ENCODE measurements at places on chromosomes 11 and 22.

GRCh38 chr11:102749101-102749722, 24.5 kb upstream of the MMP8 start:
- no peak for DNase-seq

- no peak for DNase-seq
Measured at GRCh38 chr11:78902771-78903507, 328.3 kb upstream of the NARS2 start.

DNA sequence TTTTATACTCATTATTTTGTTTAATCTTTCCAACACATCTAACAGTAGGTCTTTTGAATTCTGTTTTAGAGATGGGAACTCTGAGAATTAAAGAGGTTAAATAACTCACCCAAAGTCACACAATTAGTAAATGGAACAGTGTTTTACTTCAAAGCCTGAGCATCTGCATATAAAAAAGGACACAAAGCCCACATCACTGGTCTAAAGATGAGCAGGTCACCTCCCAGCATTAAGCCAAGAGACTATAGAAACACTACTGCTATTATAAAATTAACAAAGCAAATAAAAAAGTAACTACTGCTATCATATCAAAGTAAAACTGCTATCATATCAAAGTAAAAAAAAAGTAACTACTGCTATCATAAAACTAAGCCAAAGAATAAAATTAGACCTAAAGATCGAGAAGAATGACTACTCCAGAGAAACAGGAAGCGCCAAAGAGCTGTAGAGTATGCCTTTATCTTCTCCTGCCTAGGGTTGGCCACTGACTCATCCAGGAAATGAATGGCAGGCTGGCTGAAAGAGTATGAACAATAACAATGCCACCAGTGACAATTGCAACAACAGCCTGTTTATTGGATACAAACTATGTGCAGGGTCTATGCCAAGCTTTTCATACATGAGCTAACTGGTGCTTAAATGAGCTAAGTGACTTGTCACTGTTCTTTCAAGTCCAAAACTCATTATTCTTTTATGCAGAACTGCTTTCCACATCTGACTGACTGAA, 1153.0 kb upstream of the TENM4 start:
- DNase-seq: peak; percentile 20

GRCh38 chr11:17391493-17392355, 3.3 kb upstream of the KCNJ11 start:
- DNase-seq: no peak

GRCh38 chr11:46050662-46051061, 70.6 kb downstream of the PHF21A start:
- no peak for DNase-seq

GRCh38 chr11:114398303-114398920, 1.9 kb downstream of the C11orf71 start:
- no peak for DNase-seq

DNA sequence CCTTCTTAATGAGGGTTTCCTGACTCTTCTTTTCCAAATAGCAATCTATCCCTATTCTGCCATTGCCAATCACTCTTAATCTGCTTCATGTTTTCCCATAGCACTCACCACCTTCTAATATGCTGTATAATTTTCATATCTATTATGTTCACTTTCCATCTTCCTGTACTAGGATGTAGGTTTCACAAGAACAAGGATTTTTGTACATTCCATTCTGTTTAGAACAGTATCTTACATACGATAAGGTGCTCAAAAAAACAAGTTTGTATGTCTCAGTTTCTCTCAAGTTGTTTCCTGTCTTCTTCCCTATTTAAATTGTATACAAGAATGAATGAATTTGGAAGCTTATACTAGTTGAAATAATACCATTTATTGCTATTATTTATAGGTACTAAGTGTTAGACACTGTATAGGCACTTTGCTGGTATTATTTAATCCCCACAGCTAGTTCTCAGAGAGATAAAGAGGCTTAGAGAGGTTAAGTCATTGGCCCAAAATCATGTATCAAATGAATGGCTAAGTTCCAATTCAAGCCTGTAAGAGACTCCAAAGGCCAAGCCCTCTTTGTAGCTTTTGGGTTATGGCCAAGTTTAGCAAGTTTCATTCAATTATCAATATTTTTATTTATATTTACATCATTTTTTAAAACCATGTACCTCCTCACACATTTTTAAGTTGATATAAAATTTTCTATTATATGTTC, 134.7 kb downstream of the PAX6 start:
- no peak for DNase-seq

DNA sequence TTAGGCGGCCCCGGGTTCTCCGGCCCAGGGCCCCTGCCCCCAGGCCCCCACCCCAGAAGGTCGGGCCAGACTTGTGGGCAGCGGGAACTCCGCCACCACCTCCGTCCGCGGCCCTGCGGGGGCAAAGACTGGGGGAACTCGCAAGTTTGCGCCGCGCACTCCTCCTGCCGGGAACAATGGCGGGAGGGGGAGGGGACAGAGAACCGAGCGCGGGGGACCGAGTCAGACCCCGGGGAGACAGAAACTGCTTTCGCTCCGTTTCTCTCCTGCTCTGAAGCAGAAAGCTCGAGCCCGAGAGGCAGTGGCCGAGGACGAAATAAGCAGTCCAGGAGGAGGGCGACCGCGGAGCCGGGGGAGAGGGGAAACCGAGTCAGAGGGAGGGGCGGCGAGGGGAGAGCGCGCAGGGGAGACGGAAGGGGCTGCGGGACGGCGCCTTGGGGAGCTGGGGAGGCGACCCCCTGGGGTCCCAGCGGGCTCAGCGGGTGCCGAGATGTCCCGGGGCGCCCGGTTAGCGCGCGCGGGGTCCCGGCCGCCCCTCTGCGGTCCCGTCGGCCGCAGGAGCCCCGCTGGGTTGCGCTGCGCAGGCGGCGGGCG, 555 bp downstream of the TP53I11 start:
- DNase-seq: peak; percentile 8

GRCh38 chr11:14973621-14974514, 1.7 kb upstream of the CALCA start:
- DNase-seq: no peak
